ENCODE measurements at places on chromosomes 3 and 15. TPM values are rescaled to one million over a fixed set of nuclear protein-coding genes. Genes with fewer than 3 reads are reported as not detected.

Gene GPR27
- total RNA-seq: 1.1 TPM

Gene SATB1
- total RNA-seq: 393 TPM

Gene ATXN7
- total RNA-seq: 289 TPM

Gene CCDC71
- total RNA-seq: 14.7 TPM

Gene ROBO1
- 0.36 TPM for total RNA-seq

Measured in CD4-positive, alpha-beta T cell (primary cell).